ENCODE measurements at places on chromosomes 5 and 9. TPM values are rescaled to one million over a fixed set of nuclear protein-coding genes. Genes with fewer than 3 reads are reported as not detected.
A peak's percentile ranks its signal among the peaks of the same experiment; 100 is the strongest.

Gene UBAC1
- 105 TPM for polyA plus RNA-seq

Gene SPINK13
- polyA plus RNA-seq, result not detected

Gene MYMK
- polyA plus RNA-seq, result 0.30 TPM

- no peak overlapping the region for H3K4me3 ChIP-seq
- H3K27ac ChIP-seq, result no peak overlapping the region
Measured at GRCh38 chr5:124134941-124135340, 611.5 kb downstream of the ZNF608 start.

GRCh38 chr5:93477816-93478215 is 103.2 kb downstream of the NR2F1-AS1 start:
- no peak for DNase-seq
- no peaks in the 10 kb centered on the region for H3K27me3 ChIP-seq
- no peak overlapping the region for H3K4me3 ChIP-seq
- no peaks in the 10 kb centered on the region for H3K36me3 ChIP-seq
- H3K27ac ChIP-seq, result no peak overlapping the region

- no peak overlapping the region for H3K27ac ChIP-seq
- H3K36me3 ChIP-seq, result no peaks in the 10 kb centered on the region
- H3K4me3 ChIP-seq, result no peak overlapping the region
- no peak for DNase-seq
- H3K4me1 ChIP-seq, result no peaks in the 10 kb centered on the region
Measured at GRCh38 chr5:59327191-59327980, 566.1 kb downstream of the PDE4D start.

GRCh38 chr5:94422812-94423211 is 195.6 kb downstream of the KIAA0825 start:
- no peak for DNase-seq
- H3K4me1 ChIP-seq, result no peaks in the 10 kb centered on the region
- H3K27me3 ChIP-seq, result no peaks in the 10 kb centered on the region

- H3K4me1 ChIP-seq, result peaks cover 2% of the 10 kb centered on the region
- peak within 1 kb of the TSS; percentile 61 for H3K4me3 ChIP-seq
- H3K27ac ChIP-seq, result no peak within 1 kb of the TSS
- peaks cover 12% of the 10 kb centered on the region for H3K36me3 ChIP-seq
Measured at GRCh38 chr5:58460002-58460731, at the start of gene PLK2. Gene PLK2, minus strand, starts transcription at chr5:58460086. Its CDS starts 127 bp downstream, at chr5:58459959.

- H3K27ac ChIP-seq, result no peak overlapping the region
- H3K36me3 ChIP-seq, result no peaks in the 10 kb centered on the region
- H3K4me3 ChIP-seq, result no peak overlapping the region
Measured at GRCh38 chr5:133527311-133527710, 85.0 kb downstream of the FSTL4 start.

GRCh38 chr9:37293664-37294524 is 128.6 kb upstream of the GRHPR start:
- H3K36me3 ChIP-seq, result no peaks in the 10 kb centered on the region
- H3K27ac ChIP-seq, result no peak overlapping the region
- no peaks in the 10 kb centered on the region for H3K4me1 ChIP-seq
- no peak overlapping the region for H3K4me3 ChIP-seq
- H3K27me3 ChIP-seq, result no peaks in the 10 kb centered on the region
- DNase-seq, result no peak

GRCh38 chr9:69996967-69997366 is 46.7 kb upstream of the MAMDC2 start:
- no peaks in the 10 kb centered on the region for H3K36me3 ChIP-seq
- DNase-seq, result no peak
- H3K4me1 ChIP-seq, result no peaks in the 10 kb centered on the region
- no peak overlapping the region for H3K4me3 ChIP-seq
- H3K27me3 ChIP-seq, result no peaks in the 10 kb centered on the region

DNA sequence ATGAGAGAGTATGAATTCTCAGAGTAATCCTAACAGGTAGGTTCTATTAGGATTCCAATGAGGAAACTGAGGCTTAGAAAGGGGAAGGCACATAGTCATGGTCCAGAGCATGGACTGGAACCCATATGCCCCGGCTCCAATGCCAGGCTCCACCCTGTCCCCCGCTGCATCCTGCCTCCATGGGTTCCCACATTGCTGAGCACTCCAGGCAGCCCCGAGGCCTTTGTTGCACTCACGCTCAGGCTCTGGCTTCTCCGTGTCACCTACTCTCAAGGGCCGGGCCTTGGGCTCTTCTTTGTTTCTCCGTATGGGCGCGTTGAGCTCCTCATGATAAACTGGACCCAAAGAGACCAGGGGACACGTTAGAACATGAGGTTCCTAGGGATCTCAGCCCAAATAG is 5.0 kb upstream of the TOR1A start:
- no peak overlapping the region for H3K27ac ChIP-seq
- peaks cover 15% of the 10 kb centered on the region for H3K36me3 ChIP-seq
- no peaks in the 10 kb centered on the region for H3K27me3 ChIP-seq
- H3K4me1 ChIP-seq, result no peaks in the 10 kb centered on the region

Data from H1 (cell line).